ENCODE measurements at places on chromosomes 4 and X.
A peak's percentile ranks its signal among the peaks of the same experiment; 100 is the strongest.

DNA sequence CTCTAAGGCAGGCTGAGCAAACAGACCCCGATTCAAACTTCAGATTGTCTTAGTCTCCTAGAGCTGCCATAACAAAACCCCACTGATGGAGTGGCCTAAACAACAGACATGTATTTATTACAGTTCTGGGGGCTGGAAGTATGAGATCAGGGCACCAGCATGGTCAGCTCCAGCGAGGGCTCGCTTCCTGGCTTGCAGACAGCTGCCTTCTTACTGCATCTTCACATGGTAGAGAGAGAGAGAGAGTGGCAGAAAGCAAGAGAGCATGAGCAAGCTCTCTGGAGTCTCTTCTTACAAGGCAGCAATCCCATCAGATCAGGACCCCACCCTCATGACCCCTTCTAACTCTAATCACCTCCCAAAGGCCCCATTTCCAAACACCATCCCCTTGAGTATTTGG, 22.3 kb upstream of the SORCS2 start:
- DNase-seq = no peak

- peak; percentile 70 for DNase-seq
Observed at GRCh38 chr4:27010334-27010940, 149.8 kb downstream of the STIM2 start.

GRCh38 chr4:153834901-153835300, 46.0 kb upstream of the SFRP2 start:
- no peak for DNase-seq

GRCh38 chr4:149638073-149638472, 177.6 kb downstream of the IQCM start:
- no peak for DNase-seq

GRCh38 chrX:149569770-149570169, 17.5 kb downstream of the MAGEA9B start:
- peak; percentile 1 for DNase-seq

GRCh38 chrX:10447564-10448214, 172.7 kb downstream of the MID1 start:
- DNase-seq = no peak

- no peak for DNase-seq
Observed at GRCh38 chr4:151992332-151993154, 231.7 kb upstream of the GATB start.

- no peak for DNase-seq
Observed at GRCh38 chrX:111129921-111130320, 33.9 kb downstream of the PAK3 start.

DNA sequence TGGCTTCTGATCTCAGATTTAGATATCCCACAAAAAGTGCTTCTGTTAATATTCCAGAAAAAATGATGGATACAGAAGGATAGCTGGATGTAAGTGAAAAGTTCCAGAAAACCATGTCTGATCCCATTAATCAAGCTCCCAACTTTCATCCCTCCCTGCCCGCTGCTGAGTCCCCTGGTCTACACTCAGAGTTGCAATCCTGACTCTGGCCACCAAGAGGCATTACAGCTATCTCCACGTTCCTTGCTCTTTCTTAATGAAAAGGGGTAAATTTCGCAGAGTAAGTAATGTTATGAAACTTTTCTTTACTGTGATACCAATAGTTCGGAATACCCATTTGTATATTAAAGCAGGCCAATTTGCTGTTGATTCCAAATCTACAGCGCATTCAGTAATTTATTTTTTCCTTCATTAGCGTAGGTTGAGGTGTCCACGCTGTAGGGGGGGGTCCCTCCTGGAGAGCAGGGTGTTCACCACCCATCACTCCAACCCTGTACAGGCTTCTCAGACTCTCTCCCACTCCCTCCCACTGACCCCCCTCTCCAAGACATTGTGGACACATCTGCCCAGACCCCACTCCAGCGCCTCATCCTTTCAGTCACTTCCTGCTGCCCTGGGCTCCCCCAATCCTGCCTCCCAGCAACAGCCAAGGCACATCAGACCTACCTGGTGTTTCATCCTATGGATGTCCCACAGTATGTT, 55.1 kb downstream of the RAB40A start:
- peak; percentile 9 for DNase-seq

DNA sequence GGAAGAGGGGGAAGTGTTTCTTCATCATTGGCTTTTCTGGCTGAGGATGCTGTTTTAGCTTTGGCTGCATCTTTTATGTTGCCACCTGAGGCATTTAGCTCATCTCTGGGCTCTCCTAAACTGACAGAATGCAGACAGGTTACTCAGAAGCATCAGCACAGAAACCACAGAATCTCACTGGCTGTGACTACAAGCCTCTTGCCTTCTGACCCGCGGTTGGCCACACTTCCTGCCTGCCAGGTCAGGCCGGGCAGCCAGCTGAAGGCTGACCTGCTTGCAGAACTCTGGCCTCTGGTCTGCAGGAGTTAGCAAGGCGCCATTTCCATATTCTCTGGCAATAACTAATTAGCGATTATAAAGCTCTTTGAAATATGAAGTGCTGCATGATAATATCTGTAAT, 366.5 kb downstream of the MID1IP1 start:
- DNase-seq = no peak

DNA sequence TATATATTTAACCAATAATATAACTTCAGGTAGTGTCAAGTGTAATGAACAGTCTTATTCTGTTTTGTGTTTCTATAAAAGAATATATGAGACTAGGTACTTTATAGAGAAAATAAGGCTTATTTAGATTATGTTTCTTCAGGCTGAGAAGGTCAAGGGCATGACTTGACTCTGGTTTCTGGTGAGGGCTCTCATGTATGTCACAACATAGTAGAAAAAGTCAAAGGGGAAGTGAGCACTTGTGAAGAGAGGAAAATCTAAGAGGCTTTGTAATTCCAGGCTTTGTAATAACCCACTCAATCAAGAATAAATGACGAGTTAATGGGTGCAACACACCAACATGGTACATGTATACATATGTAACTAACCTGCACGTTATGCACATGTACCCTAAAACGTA, 27.6 kb downstream of the PRR32 start:
- DNase-seq = no peak

DNA sequence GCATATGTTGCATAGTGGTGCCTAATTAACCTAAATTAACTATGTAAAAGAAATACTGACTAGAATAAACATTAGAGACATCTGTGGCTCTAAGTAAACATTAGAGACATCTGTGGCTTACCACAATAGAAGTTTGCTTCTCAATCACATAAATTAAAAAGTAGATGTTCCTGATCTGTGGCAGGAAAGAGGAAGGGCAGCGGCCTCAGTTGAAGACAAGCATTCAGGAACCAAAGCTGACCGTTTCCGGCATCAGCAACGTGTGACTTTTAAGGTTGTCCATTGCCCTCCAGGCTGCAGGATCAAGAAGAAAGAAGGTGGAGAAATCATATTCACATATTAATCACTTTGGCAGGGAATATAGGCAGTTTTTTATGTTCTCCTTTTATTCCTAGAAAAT, 336.3 kb upstream of the TRAM1L1 start:
- DNase-seq = no peak

DNA sequence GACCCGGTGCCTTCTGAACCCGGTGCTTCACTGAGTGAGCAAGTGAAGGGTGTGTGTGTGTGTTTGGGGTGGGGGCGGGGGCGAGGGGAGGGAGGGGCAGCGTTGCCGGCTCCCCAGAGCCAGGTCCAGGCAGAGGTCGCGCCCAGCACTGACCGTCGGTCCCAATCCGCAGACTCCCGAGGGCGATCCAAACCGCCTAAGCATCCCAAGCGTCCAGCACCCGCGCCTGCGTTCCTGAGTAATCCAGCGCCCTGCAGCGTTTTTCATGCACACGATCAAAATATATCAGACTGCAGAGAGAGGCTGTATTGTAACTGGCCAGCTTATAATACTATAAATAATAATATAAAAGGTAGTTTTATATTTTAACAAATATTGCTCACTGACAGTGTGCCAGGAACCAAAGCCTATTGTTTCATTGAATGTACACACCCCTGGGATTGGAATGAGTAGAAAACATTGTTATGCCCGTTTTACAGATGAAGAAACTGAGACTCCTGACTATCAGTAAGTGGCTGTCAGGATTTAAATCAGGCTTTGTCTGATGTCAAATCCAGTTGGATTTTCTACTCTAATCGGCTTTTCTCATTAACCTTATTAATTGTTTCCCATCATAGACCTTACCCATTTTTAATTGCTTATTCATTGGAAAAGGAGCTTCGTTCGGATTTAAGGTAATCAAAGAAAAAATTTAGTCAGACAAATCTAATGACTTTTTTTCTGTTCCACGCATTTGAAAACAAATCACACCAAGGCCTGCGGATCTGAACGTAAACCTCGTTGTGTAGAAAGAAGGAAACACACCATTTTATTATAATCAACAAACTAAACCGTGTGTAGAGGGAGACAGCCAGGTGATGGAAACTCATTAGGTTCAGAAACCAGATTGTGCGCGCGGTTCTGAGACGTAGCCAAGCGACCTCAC, 4.0 kb upstream of the NKX3-2 start:
- no peak for DNase-seq

Measured in H4 (cell line).